Activated T-cell treated with anti-CD3 and anti-CD28 coated beads for 1 hour (primary cell): ENCODE measurements at places on chromosomes 7 and 10.

GRCh38 chr7:55374213-55374612 lies 9.1 kb downstream of the LANCL2 start:
- no peak for DNase-seq

- no peak for DNase-seq
Observed at GRCh38 chr7:130393841-130394411, 13.6 kb downstream of the CPA1 start.

GRCh38 chr7:117250801-117251200 lies 72.1 kb downstream of the WNT2 start:
- DNase-seq, result no peak

DNA sequence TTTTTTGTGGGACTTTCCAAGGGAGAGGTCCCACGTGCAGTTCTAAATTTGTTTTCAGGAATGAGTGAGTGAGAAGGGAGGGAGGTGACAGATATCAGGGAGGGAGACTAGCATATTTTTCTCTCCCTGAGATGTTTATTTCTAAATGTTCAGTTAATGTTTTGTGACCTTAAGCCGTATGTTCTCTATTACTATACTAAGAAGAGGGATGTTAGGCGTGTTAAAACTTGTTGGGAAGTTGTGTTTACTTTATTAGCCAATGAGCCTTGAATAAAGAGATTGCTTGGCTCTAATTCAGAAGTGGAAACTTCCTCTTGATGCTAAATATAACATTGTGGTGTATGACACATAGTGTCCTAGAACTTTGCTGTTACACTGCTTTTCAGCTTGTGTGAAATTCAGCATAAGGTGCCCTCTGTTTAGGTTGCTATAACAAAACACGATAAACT lies 37.3 kb downstream of the DNAH11 start:
- DNase-seq, result no peak

DNA sequence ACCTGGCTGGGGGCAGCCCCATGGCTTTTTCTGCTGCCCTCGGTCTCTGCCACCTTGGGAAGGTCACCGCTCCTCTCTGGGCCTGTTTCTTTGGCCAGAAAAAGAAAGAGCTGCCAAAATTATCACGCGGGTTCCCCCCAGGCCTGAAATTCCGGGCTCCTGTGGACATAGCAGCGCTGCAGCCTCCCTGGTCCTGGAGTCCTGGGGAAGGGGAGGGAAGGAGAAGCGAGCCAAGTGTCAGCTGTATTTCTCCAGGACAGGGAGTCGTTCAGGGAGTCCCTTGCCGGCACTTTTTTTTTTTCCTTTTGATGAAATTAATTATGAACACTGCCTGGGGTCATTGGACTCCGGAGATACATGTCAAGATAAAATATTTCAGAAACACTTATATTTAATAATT lies 152.3 kb upstream of the GPR26 start:
- DNase-seq, result no peak

DNA sequence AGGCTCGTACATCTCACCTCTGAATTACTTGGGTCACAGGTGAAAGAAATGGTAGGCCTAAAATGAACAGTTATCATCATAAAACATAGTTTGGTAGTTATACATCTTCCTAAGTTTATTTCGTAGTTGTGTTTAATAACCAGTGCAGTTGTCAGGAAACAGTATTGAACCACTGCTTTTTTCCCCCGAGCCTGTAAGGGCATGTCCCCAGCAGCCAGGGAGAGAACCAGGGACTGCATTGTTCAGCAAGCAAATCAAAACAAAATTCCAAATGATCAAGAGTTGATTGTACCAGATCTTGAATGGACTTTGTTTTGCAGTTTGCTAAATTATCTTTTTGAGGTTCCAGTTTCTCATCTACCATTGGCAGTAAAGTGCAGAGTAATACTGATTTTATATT lies 2.4 kb downstream of the EIF4H start:
- DNase-seq, result no peak

GRCh38 chr10:17244700-17245365 lies 16.8 kb downstream of the VIM start:
- no peak for DNase-seq

- no peak for DNase-seq
Observed at GRCh38 chr7:142800699-142801260, 30.0 kb downstream of the PRSS2 start.

- DNase-seq, result no peak
Observed at GRCh38 chr7:2082139-2082998, 150.4 kb downstream of the MAD1L1 start.

DNA sequence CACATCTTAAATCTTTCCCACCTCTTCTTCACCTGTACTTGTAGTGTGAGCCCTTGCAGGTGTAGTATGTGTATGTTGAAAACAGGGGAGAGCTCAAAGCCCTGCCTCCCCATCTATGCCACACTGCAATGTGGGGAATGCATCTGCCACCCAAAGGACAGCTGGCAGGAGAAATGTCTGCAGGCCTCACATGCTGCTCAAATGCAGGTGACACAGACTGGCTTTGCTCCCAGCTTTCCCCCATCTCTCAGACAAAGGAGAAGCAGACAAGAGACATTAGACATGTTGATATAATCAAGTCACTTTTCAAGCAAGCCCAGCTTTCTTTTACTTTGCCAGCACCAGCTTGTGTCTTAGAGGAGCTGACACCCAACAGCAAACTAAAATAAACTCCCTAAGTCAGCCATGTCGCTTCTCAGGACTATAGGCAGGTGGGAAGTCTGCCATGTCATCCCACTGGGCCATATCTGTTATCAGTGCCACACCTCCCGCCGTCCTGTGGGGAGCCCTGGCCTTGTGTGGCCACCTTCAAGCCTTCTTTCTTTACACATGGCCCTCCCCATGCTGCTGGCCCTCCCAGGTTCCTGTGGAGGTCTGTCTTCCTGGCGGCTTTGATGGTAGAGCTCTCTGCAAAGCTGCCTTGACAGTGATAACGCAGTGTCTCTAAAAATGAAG lies 102.1 kb downstream of the CXCL12 start:
- DNase-seq, result no peak

GRCh38 chr7:25831831-25832411 lies 320.1 kb upstream of the NFE2L3 start:
- DNase-seq, result no peak

GRCh38 chr10:43237631-43238446 lies 29.0 kb downstream of the RASGEF1A start:
- no peak for DNase-seq

- DNase-seq, result peak; percentile 23
Observed at GRCh38 chr10:110208614-110209453, 1.4 kb downstream of the MXI1 start.

GRCh38 chr7:50182759-50183158 lies 89.7 kb upstream of the ZPBP start:
- no peak for DNase-seq

- no peak for DNase-seq
Observed at GRCh38 chr10:77892021-77892739, 34.4 kb downstream of the DLG5 start.

DNA sequence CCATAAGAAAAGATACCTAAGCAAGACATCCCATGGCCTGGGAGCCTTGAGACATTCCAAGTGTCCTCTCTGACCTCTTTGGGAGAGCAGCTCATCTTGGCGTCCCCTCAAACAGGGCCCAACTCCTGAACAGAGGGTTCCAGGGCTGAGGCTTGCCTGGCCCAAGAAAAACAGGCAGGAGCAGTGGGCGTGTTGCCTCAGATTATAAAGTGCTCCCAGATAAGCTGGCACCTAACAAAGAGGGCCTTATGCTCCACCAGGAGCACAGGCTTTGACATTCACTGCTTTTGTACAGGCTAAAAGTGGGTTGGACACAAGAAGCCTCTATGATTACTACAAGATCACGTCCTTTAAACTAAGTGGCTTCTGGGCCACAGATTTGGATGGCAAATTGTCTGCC lies 193.1 kb downstream of the FGFR2 start:
- no peak for DNase-seq

DNA sequence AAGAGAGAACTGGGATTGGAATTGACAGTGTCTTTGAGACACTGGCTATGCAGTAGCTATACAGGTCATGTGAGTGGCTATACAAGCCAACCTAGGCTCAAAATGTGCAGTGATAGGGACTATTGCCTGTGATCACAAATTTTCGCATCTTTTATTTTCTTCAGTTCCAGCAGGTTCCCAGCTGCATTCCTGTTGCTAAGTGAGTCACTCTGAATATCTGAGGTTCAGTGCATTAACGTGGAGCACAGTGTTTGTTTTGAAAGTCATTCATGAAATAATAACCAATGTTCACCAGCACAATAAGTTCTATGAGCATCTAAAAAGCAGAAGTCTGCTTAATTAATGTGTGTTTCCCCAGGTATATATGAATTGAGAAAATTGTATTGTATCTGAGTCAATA lies 1236.0 kb upstream of the CELF2 start:
- no peak for DNase-seq

DNA sequence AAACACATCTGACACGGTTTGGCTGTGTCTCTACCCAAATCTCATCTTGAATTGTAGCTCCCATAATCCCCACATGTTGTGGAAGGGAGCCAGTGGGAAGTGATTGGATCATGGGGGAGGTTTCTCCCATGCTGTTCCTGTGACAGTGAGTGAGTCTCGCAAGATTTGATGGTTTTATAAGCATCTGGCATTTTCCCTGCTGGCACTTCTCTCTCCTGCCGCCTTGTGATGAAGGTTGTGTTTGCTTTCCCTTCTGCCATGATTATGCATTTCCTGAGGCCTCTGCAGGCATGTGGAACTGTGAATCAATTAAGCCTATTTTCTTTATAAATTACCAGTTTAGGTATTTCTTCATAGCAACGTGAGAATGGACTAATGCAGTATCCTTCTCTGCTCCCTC lies 5.9 kb upstream of the HTR5A start:
- no peak for DNase-seq

GRCh38 chr10:124837687-124838086 lies 36.1 kb downstream of the ABRAXAS2 start:
- DNase-seq, result no peak

DNA sequence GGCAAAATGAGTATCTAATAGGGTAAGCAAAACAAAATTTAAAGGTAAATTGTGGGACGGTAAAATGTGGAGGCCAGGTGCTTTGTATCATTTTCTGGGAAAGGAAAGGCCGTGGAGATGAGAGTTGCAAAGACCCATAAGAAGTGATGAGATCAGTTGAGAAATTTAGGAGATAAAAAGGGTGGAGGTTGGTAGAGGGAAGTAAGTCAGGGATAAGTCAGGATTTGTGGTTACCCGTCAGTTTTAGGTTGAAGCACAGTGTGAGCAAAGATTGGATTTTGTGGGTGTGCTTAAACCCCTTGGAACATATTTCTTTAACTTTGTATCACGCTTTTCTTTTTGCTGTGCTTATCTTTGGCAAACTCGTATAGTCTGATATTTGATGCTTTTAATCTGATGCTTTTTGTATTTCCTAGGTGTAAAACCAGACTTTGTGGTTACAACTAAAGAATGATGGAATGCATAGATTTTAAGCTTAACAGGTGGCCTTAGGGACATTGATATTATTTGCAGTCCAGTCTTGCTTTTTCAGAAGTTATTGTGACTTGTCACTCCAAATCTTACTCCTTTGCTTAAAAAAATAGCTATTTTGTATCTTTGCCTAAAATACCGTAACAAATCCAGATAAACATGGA lies 1.2 kb downstream of the BTRC start:
- DNase-seq, result no peak

- DNase-seq, result no peak
Observed at GRCh38 chr10:102868911-102869257, 386 bp upstream of the AS3MT start.
